ENCODE measurements at places on chromosomes 5 and 9. TPM values are rescaled to one million over a fixed set of nuclear protein-coding genes. Genes with fewer than 3 reads are reported as not detected.

DNA sequence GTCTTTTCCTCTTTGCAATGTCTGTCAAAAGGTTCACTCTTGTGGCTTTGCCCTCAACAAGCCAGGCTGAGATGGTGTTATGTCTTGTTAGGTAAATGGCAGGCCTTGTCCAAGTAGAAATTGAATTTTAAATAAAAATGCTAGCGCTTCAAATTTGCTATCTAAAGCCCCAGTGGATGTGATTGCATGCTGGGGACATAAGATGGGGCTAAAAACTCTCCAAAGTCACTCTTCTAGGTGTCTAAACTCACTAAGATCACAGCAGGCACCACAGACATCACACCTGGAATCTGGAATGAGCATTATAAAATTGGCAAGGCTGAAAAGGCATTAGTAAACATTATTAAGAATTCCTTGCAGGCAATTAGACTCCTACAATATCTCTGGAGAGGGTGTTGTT, 262.7 kb upstream of the CLINT1 start:
- DNase-seq: no peak
- H3K4me3 ChIP-seq: no peak overlapping the region
- no peak overlapping the region for H3K27ac ChIP-seq
- no peaks in the 10 kb centered on the region for H3K4me1 ChIP-seq

KIAA1958 gene
- 46.7 TPM for total RNA-seq

GRCh38 chr9:136552117-136552703, 6.4 kb upstream of the NOTCH1 start:
- no peak for DNase-seq
- no peaks in the 10 kb centered on the region for H3K27me3 ChIP-seq
- peak overlapping the region; percentile 67 for H3K4me3 ChIP-seq
- no peak overlapping the region for H3K27ac ChIP-seq
- peaks cover 12% of the 10 kb centered on the region for H3K4me1 ChIP-seq

DNA sequence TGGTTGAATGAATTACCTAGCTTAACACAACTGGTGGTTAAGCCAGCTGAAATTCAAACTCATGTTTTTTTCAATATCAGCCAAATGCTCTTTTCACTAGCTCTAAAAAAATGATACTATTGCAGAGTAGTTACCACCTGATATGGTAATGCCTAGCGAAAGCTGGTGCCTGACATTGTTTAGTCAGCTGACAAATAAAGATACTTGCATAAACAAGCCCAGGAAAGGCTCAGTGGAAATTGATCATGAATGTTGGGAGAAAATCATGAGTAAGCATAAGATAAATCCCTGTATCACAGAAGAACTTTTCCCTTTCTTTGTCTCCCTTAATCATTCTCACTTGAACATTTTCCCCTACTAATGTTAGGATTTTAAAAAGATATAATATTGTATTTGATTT, 54.6 kb downstream of the FGF10 start:
- H3K4me1 ChIP-seq: peaks cover 38% of the 10 kb centered on the region
- H3K4me3 ChIP-seq: no peak overlapping the region
- no peaks in the 10 kb centered on the region for H3K27me3 ChIP-seq

GRCh38 chr5:59040024-59040803, 457.3 kb downstream of the RAB3C start:
- H3K36me3 ChIP-seq: no peaks in the 10 kb centered on the region
- DNase-seq: no peak
- peak overlapping the region; percentile 90 for H3K4me3 ChIP-seq
- H3K27ac ChIP-seq: no peak overlapping the region
- peaks cover 42% of the 10 kb centered on the region for H3K27me3 ChIP-seq
- peaks cover 23% of the 10 kb centered on the region for H3K4me1 ChIP-seq

IL9 gene
- total RNA-seq: not detected

PRDM9 gene
- total RNA-seq: not detected

ZDHHC11B gene
- total RNA-seq: 3.0 TPM

DNA sequence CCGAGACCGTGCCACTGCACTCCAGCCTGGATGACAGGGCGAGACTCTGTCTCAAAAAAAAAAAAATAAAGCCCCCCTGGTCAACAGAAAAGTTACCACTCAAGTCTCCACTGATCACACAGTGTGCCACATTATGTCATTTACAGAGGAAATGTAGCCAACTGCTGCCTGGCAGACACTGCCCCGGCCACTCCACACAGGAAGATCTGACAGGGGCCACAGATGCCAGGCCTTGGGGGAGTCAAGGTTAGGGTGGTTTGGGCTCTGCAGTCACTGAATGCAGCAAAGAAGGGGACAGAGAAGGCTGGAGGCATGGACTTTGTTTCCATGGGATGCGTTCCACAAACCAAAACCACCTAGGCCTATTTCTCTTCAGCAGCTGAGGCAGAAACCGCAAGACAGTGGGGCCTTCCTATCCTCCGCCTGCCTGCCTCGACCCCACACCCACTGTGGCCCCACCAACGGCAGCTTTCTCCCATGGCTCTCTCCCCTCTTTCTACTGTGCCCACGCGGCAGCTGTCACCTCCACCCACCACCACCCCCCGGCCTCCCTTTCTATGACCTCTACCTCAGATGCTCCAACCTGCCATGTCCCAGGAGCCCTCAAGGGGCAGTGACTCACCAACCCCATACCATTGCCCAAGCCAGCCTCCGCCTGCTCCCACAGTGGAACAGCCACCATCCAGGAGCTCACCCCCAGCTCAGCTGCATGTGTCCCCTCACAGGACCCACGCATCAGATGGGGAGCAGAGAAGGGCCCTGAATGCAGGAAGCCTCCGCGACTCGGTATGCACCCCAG, 12.4 kb downstream of the IPPK start:
- H3K4me3 ChIP-seq: no peak overlapping the region
- no peaks in the 10 kb centered on the region for H3K27me3 ChIP-seq
- peaks cover 31% of the 10 kb centered on the region for H3K4me1 ChIP-seq
- no peak for DNase-seq

DNA sequence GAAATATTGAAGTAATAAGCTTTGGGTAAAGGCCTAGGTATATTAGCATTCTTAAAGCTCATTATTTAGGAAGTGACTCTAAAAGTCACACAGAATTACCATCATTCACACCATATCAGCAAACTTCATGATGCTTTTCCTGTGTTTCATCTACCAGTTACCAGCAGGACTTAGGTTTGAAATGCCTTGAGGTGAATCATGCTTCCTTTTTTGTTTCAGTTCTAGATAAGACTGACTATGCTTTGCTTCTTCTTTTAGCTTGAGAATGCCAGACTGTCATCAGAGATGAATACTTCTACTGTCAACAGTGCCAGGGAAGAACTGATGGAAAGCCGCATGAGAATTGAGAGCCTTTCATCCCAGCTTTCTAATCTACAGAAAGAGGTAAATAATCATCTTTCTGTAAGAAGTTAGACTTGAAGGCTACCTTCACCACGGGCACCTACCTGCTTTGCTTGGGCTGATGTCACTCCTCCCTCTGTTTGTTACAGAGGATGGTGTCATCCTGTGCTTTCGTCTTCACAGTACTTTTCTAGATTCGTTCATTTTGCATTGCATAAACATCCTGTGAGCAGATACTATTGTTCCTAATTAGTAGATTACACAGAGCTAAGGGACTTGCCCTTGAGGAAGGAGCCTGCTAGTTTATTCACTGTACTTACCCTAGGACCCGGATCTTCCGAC, 34.7 kb downstream of the LMNB1 start:
- H3K27me3 ChIP-seq: no peaks in the 10 kb centered on the region
- no peak overlapping the region for H3K27ac ChIP-seq
- no peak for DNase-seq
- peaks cover 26% of the 10 kb centered on the region for H3K36me3 ChIP-seq
- peaks cover 4% of the 10 kb centered on the region for H3K4me1 ChIP-seq
- H3K4me3 ChIP-seq: no peak overlapping the region

GRCh38 chr5:102971676-102972293, 148.2 kb downstream of the GIN1 start:
- DNase-seq: no peak
- H3K4me3 ChIP-seq: no peak overlapping the region
- H3K27me3 ChIP-seq: no peaks in the 10 kb centered on the region
- peaks cover 9% of the 10 kb centered on the region for H3K4me1 ChIP-seq
- H3K36me3 ChIP-seq: no peaks in the 10 kb centered on the region
- no peak overlapping the region for H3K27ac ChIP-seq

DNA sequence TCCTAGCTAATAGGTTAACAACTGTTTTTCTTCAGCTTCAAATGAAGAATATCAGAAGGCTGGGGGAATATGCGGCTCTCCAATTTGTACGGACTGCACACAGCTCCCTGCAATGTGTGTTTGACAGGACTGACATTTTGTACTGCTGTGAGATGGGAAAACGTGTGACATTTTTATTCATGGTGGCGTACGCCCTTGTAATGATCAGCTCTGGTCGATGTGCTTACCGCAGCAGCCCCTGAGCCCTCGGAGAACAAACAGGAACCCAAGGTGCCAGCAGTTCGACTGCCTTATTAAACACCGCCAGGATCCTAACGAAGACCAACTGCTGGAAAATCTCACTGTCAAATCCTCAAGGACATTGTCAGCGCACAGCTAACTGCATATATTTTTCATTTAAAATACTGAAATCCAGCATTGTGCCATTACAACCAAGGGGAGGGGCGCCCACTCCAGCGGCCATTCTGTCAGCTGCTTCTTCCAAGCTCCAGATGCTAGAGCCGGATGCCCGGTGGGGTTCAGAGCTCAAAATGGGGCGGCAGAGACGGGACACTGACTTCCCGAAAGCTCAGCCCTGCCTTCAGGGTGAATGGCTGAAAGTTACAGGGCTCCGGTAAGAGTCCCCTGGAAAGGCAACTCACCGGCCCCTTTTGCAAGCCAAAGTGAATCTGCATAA, 66.8 kb downstream of the CRB2 start:
- no peaks in the 10 kb centered on the region for H3K36me3 ChIP-seq
- DNase-seq: no peak
- no peak overlapping the region for H3K27ac ChIP-seq
- H3K27me3 ChIP-seq: no peaks in the 10 kb centered on the region
- H3K4me1 ChIP-seq: peaks cover 48% of the 10 kb centered on the region

DNA sequence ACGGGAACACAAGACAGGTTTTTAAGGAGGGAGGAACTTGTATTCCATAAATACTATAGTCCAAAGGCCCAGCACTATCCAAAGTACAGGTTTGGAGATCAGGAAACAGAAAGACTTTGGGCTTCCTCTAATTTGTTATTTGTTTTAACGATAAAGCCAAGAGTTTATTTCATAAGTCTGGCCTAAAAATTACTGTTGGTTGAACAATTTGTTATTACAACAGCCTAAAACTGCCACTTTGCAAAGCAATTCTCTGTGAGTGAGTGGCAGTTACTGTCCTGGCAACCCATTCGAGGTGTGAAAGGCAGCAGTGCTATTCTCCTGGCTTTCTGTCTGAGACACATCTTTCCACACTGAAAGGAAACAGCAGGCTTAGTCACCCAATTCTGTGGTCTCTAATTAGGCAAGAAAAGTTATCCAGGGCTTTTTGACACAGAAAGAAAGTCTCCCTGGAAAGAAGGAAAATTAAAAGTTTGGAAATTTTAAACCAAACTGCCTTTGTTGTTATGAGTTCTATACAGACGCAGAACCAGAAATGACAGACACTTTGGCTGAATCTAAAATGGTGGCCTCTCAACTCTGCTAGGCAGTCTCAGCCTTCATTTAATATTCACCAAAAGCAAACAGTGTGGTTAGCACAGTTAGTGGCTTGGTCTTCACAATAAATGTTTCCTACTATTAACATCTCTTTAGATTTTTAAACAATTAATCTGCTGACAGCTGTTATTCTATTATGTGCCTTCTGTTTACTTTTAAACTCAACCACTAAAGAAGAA, 33.9 kb downstream of the PSMB7 start:
- H3K27ac ChIP-seq: no peak overlapping the region
- peaks cover 9% of the 10 kb centered on the region for H3K36me3 ChIP-seq
- H3K4me1 ChIP-seq: peaks cover 23% of the 10 kb centered on the region
- no peak overlapping the region for H3K4me3 ChIP-seq
- DNase-seq: no peak
- H3K27me3 ChIP-seq: no peaks in the 10 kb centered on the region

DNA sequence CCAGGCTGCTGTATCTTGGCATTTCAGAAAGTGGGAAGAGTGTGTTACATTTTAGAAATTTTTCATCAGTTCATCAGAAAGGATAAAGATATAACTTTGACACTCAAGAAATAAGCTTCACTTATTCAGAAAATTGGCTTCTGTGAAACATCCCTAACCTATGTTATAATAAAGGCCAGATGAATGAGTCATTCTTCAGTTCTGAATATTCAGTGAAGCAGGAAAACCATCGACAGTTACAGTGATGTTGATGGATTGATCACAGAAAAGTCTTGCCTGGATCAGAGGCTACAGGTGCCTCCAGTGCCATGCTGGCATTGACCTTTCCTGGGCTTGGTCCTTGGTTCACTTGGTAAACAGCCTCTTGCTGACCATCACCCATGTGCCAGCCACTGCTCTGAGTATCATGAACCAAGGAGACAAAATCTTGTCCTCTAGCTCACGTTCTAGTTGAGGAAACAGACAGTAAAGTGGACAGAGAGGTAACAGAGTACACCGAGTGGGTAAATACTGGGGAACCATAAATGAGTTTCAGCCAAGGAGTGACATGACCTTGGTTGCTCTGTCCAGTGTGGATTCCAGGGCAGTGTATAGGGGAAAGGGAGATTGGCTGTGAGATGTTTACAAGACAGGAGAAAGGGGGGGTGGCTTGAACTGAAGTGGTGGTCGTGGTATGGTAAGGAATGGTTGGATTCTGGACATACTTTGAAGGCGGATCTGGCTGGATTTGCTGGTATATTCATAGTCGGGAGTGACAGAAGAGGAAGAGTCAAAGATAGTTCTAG, 98.6 kb downstream of the AMBP start:
- no peak overlapping the region for H3K27ac ChIP-seq
- no peaks in the 10 kb centered on the region for H3K27me3 ChIP-seq
- no peak for DNase-seq
- peaks cover 4% of the 10 kb centered on the region for H3K4me1 ChIP-seq

- H3K27ac ChIP-seq: no peak overlapping the region
- H3K36me3 ChIP-seq: peaks cover 2% of the 10 kb centered on the region
- no peak overlapping the region for H3K4me3 ChIP-seq
- no peak for DNase-seq
Measured at GRCh38 chr9:8649160-8649559, 849.6 kb upstream of the DMAC1 start.

GRCh38 chr9:124206391-124206790, 51.4 kb upstream of the NEK6 start:
- no peak overlapping the region for H3K27ac ChIP-seq
- H3K36me3 ChIP-seq: no peaks in the 10 kb centered on the region
- no peak for DNase-seq
- H3K4me1 ChIP-seq: peaks cover 6% of the 10 kb centered on the region

TMEM167A gene
- 98.8 TPM for total RNA-seq

RHOBTB3 gene
- 66.9 TPM for total RNA-seq
